ENCODE measurements at places on chromosomes 5 and 9. TPM values are rescaled to one million over a fixed set of nuclear protein-coding genes. Genes with fewer than 3 reads are reported as not detected.

Gene NACC2
- total RNA-seq: 17.3 TPM

Gene CARTPT
- total RNA-seq: not detected

Gene PCDHGB5
- 17.6 TPM for total RNA-seq

Gene ARHGEF28
- 30.9 TPM for total RNA-seq

Gene MOB3B
- 16.5 TPM for total RNA-seq

Gene THOC3
- 32.9 TPM for total RNA-seq

All from lower leg skin (tissue), 4 donors.